ENCODE measurements at places on chromosomes 3 and 15.
A peak's percentile ranks its signal among the peaks of the same experiment; 100 is the strongest.

- DNase-seq = peak; percentile 78
Observed at GRCh38 chr15:38176155-38176554, 76.5 kb upstream of the SPRED1 start.

DNA sequence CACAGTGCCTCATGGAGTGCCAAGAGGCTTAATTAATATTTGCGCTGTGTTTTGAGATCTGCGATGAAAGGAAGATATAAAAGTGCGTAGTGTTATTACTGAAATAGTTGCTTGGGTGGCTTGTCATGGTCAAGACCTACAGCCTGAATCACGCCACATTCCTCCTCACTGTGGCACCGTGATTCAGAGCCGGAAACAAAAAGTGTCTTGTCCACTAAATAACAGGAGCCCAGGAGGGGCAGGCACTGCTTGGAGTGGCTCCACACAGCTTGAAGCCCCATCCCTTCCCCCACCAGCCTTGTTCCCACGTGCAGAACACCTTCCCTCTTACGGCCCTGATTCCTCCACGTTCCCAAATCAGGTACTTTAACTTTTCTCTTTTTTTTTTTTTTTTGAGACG lies 1.2 kb upstream of the LRRC15 start:
- no peak for DNase-seq

GRCh38 chr15:101288905-101289513 lies 6.0 kb downstream of the SNRPA1 start:
- peak; percentile 61 for DNase-seq

DNA sequence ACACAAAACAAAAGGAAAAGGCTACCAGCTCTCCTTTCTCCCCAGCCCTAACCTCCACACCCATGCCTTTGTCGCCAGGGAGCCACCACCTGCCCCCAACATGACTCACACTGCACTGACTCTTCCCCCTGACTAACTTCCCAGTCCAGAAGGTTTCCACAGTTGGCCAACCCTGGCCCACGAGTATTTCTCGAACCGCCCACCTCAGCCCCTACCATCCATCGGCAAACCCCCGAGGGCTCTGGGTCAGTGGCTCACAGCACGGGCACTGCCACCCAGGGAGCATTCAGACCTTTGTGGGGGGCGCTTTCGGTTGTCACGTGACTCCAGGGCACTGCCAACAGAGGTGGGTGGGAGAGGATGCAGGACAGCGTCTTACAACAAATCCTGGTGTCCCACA lies 152.3 kb downstream of the LRRC28 start:
- no peak for DNase-seq

- peak; percentile 63 for DNase-seq
Observed at GRCh38 chr3:10437272-10437994, 68.0 kb downstream of the ATP2B2 start.

DNA sequence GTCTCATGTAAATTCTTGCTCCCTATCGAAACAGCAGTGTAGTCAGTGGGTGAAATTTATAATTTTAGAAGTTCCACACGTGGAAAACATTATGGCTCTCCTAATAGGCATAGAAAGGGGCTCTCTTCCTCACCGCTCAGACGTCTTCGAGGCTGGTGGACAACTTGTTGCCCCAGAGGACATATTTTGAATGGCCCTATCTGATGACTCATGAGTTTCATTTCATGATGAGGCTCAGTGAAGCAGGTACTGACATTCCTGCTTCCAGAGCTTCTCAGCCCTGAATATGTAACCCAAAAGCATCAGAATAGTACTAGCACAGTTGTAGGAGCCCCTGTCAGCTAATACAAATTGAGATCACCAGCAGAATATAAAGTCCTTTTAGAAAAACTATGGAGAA lies 117.9 kb downstream of the HERC1 start:
- peak; percentile 14 for DNase-seq

DNA sequence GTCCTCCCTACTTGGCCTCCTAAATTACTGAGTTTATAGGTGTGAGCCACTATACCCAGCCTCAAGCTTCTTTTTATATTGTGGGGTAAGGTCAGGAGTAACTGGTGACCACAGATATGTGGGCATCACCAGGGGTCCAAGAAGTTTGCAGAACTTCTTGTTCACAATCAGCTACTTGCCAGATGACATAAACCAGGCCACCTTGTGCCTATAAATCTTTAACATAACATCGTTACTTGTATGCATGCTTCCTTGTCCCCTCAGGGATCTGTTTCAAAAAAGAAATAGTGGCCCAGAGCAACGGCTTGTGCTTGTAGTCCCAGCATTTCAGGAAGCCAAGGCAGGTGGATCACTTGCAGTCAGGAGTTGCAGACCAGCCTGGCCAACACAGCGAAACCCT lies 115.1 kb upstream of the FAM174B start:
- DNase-seq = no peak

DNA sequence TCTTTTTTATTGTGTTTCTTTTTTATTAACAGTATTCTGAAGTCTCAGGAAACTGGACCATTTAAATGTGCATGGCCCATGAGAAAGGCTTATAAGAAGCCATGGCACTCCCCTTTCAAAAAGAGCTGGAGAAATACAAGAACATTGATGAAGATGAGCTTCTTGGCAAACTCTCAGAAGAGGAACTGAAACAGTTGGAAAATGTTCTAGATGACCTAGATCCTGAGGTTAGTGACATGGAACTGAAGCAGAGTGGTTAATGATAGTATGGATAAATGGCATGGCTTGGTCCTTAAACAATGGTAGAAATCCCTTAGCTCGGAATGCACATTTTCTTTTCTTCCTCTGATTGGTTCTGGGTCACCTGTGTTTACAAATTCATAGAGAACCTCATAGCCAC lies 14.9 kb downstream of the TMOD2 start:
- no peak for DNase-seq

- DNase-seq = no peak
Observed at GRCh38 chr15:89315375-89315929, 19.2 kb downstream of the POLG start.

DNA sequence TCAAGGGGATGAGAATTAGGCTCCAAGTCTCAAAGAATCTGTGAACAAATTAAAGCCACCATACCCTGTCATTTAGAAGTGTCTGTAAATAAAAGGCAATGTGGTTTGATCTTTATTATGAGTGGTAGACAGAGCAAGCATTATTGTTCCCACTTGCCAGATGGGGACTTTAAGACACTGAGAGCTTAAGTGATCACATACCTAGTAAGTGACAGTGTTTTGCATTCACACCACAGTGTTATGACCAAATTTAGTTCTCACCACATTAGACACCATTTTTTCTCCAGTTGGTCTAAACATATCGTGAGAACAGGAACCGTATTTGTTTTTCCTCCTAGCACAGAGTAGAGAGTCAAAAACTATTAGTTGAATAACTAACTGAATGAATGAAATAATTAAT lies 13.2 kb upstream of the ZBED2 start:
- no peak for DNase-seq

DNA sequence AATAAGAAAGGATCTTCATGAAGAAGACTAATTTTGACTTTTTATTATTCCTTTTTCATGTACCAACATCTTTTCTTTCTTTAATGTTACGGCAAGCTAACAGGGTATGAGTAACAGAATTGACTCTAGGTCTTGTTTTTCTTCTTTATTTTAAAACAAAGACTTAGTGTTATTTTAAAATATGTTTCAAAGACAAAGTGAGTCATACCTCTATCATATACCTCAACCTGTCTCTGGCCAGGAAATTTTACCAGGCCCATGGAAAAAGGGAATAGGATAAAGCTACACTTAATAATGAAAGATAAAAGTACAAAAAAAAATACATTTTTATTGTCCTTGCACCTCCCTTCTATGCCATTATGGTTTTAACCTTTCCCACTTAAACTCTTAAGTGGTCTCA lies 57.4 kb downstream of the ZNF148 start:
- DNase-seq = no peak

DNA sequence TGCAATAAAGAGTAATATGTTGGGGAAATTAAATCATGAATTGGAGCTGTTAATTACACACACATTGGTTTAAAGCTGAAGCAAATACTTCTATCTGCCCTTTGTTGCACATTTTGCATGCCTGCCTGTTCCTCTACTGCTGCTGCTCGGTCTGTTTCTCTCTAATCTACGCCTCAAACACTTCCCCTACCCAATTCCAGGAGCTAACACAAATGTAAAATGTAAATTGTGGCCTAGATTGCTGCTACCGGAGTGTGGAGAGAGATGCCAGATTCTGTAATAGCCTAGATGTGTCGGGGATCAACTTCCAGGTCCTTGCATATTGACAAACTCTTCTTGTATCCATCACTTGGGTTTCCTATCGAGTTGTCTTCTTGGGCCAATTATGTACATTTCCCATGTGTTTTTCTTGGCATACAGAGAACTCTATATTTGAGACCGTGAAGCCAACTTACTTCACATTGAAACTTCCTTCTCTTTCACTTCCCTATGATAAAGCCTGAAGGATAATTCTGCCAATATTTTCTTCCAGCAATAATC lies 450.4 kb upstream of the NR2F2 start:
- no peak for DNase-seq
